ENCODE measurements at places on chromosomes 16 and 17. TPM values are rescaled to one million over a fixed set of nuclear protein-coding genes. Genes with fewer than 3 reads are reported as not detected.

- no peaks in the 10 kb centered on the region for H3K27me3 ChIP-seq
- DNase-seq: peak; percentile 16
- peaks cover 13% of the 10 kb centered on the region for H3K4me1 ChIP-seq
- H3K4me3 ChIP-seq: no peak overlapping the region
Observed at GRCh38 chr16:50252874-50253513, 13.4 kb upstream of the ADCY7 start.

GRCh38 chr17:12362853-12363455 is 302.7 kb upstream of the MYOCD start:
- no peak overlapping the region for H3K4me3 ChIP-seq
- no peak for DNase-seq
- H3K4me1 ChIP-seq: no peaks in the 10 kb centered on the region
- H3K27ac ChIP-seq: no peak overlapping the region
- no peaks in the 10 kb centered on the region for H3K27me3 ChIP-seq

GRCh38 chr16:12201216-12201615 is 224.7 kb downstream of the SNX29 start:
- H3K27ac ChIP-seq: no peak overlapping the region
- DNase-seq: no peak
- no peaks in the 10 kb centered on the region for H3K27me3 ChIP-seq
- no peaks in the 10 kb centered on the region for H3K36me3 ChIP-seq

DNA sequence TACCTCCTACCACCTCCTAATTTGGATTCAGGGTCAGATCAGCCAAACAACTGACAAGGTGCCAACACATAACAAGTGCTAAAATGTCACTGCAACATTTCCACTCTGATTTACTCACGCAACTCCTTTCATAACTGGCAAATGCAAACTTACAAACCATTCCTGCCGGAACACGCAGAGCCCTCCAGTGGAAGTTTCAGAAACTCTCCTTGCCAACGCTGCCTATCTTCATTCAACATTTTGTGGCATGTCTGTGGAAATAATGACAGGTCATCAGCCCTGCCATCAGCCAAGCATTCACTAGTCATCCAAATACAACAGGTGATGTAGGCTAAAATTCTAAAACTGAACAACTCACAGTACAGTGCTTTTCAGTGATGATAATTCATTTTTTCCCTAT is 37.7 kb upstream of the OR3A1 start:
- H3K4me1 ChIP-seq: no peaks in the 10 kb centered on the region
- no peak overlapping the region for H3K27ac ChIP-seq
- H3K27me3 ChIP-seq: no peaks in the 10 kb centered on the region
- H3K4me3 ChIP-seq: no peak overlapping the region
- no peak for DNase-seq

DNA sequence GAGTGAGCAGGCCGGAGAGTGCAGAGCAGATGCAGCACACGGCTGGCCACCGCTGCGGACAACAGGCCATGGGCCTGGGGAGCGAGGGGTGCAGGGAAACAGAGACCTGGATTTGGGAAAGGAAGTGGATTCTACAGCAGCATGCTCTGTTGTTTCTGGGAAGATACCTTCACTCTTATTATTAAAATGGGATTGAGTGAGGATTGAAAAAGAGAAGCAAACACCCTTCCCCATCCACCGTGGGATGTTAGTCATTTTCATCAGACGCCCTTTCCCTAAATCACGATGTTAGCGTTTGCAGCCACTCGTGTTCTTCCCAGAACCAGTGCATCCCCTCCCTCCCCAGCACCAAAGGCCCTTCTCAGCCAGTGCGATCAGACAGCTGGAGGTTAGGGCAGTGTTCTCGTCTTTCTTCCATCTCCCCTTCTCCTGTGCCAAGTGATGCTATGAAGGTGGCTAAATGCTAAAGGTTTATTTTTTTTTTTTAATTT is 196.5 kb upstream of the CHMP6 start:
- H3K36me3 ChIP-seq: peaks cover 24% of the 10 kb centered on the region
- H3K4me3 ChIP-seq: no peak overlapping the region
- H3K27ac ChIP-seq: no peak overlapping the region

DNA sequence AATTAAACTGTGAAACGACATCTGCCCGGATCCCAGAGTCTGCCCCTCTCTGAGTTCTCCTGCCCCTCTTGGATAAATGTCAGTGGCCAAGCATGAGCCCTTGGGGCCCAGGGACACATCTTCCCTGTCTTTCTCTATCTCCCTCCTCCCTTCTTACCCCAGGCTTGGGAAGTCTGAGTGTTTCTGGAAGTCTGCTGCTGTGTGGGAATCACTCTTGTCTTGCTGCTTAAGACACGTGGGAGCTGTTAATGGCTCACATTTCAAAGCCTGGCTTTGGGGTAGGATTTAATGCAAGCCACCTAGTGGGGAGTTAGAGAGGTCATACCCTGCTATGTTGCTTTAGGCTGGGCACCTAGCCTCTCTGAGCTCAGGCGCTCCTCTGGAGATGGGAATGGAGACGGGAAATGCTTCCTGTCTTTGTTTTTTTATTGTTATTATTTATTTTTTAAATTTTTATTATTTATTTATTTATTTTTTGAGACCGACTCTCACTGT is 218.5 kb upstream of the CIBAR2 start:
- DNase-seq: peak; percentile 92
- peaks cover 25% of the 10 kb centered on the region for H3K4me1 ChIP-seq
- no peaks in the 10 kb centered on the region for H3K27me3 ChIP-seq
- H3K36me3 ChIP-seq: no peaks in the 10 kb centered on the region

DNA sequence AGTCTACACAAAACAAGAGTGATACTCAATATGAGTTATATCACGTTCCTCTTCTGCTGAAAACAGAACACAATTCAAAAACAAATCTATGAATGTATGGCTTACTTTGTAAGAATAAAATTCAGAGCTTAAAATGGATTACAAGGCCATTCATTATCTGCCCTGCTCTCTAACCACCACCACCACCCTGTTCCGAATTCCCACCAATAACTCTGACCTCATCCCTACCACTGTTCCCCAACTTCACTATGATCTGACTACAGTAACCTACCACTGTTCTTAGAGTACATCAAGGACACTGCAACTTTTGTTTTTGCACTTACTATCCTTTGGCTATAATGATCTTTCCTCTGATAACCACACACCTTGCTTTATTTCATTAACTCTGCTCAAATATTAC is 21.3 kb downstream of the FBXL20 start:
- H3K4me1 ChIP-seq: no peaks in the 10 kb centered on the region
- DNase-seq: no peak
- no peaks in the 10 kb centered on the region for H3K36me3 ChIP-seq
- no peak overlapping the region for H3K27ac ChIP-seq

GRCh38 chr17:82297280-82297713 is 20.1 kb downstream of the CD7 start:
- H3K36me3 ChIP-seq: no peaks in the 10 kb centered on the region
- no peaks in the 10 kb centered on the region for H3K27me3 ChIP-seq
- DNase-seq: no peak
- no peaks in the 10 kb centered on the region for H3K4me1 ChIP-seq
- H3K4me3 ChIP-seq: no peak overlapping the region

DNA sequence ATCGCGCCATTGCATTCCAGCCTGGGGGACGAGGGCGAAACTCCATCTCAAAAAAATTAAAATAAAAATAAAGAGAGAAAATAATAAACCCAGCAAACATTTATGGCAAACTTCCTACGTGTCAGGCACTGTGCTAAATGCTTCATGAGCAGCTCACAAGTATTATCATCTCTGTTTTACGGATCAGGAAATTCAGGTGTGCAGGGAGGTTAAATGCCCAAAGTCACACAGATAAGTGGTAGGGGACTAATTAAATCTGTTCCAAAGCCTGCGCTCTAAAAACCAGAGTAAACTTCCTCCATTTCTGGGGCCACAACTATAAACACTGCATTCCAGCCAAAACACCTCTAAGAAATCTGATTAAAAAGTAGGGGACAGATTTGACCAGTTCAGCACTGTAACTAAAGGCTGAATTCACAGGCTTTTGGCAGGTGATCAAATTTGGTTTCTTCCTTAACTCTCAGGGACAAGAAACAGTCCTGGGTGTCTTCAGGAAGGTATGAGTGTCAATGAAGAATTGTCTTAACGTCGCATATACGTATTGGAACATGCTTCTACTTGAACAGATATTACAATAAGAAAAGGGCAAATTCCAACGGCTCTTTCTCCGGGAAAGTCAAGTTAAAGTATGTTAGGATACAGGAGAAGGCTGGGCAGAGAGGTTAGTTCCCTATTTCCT is 996 bp downstream of the STRADA start:
- peaks cover 3% of the 10 kb centered on the region for H3K36me3 ChIP-seq
- no peak overlapping the region for H3K27ac ChIP-seq
- no peak for DNase-seq
- no peaks in the 10 kb centered on the region for H3K4me1 ChIP-seq
- H3K4me3 ChIP-seq: peak overlapping the region; percentile 98

GRCh38 chr16:10077861-10078260 is 104.4 kb downstream of the GRIN2A start:
- no peak for DNase-seq
- no peak overlapping the region for H3K4me3 ChIP-seq
- no peaks in the 10 kb centered on the region for H3K36me3 ChIP-seq

DNA sequence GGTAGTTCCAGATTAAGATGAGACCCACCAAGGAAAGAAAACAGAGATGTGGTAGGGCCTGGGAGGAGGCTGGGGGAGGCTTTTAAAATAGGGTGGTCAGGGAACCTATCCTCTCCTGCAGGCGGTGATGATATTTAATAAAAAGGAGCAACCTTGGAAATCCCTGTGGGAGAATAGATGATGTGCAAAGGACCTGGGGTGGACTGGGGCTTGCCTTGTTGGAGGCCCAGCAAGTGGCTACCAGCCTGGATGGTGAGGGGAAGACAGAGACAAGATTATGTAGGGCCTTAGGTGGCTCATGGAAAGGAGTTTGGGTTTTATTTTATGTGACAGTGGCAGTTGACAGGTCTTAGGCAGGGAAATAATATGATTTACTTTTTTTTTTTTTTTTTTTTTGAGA is 1.8 kb downstream of the POLR3E start:
- peaks cover 15% of the 10 kb centered on the region for H3K36me3 ChIP-seq
- no peak overlapping the region for H3K27ac ChIP-seq
- H3K4me3 ChIP-seq: peak overlapping the region; percentile 96
- no peaks in the 10 kb centered on the region for H3K4me1 ChIP-seq
- no peaks in the 10 kb centered on the region for H3K27me3 ChIP-seq
- DNase-seq: no peak

DNA sequence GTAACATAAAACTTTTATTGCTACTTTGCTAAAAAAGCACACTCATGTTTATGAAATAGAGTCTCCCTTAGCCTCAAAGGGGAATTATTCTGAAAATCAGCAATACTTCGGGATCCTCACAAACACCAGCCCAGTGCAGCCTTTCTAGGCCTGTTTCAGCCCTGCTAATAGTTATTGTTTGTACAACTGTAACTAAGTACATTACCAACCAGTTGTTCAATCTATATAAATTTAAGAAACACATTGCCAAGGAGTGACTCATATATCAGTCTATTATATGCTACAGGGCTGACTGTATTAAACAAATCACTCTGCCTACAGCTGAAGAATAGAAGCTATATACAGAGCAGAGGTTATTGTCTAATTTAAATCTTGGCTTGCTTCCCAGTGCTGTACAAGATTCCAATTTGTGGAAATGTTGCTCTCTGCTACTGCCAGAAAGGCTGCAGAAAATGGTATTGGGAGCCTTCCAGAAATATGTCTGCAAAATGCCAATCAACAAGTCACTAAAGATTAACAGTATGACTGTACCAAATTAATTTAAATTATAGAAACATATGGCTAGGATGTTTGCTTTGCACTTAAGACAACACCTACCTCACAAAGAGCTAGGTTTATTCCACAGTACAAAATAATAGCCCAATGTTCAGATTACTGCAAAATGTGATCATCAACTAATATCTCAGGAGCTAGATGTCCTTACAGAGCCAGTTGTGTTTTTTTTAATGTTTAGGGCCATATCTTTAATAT is 49.7 kb downstream of the TOX3 start:
- no peaks in the 10 kb centered on the region for H3K36me3 ChIP-seq
- H3K27ac ChIP-seq: no peak overlapping the region
- peaks cover 3% of the 10 kb centered on the region for H3K4me1 ChIP-seq
- no peak for DNase-seq
- H3K27me3 ChIP-seq: peaks cover 63% of the 10 kb centered on the region
- no peak overlapping the region for H3K4me3 ChIP-seq

DNA sequence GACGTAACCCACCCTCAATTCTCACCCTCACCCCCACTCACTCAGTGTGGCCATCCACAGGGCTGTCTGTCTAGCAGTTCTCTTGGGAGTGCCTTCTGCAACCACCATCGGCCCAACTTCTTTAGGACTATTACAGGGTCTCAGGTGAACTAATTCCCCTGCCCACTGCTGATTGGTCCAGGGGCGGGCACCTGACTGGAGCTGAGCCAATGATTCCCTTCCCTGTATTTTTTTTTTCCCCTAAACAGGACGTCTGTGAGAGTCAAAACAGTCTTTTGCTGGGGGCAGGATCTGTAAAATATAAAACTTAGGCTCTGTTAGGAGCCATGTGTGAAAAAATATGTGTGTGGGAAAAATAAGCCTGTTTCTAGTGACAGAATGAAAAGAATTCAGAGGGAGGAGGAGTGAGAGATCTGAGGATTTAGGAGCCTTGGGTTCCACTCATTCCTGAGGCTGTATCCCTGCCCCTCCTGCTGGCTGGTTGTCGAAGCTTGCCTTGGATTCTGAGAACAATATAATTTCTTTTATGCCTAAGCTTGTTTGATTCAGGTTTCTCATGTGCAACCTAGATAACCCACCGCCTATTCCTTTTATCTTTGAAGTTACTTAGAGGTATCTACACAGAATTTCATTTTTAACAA is 115.0 kb downstream of the SPACA3 start:
- H3K4me3 ChIP-seq: no peak overlapping the region
- DNase-seq: no peak
- H3K36me3 ChIP-seq: no peaks in the 10 kb centered on the region
- H3K27ac ChIP-seq: no peak overlapping the region

GRCh38 chr16:57637424-57637823 is 9.0 kb downstream of the ADGRG1 start:
- no peaks in the 10 kb centered on the region for H3K4me1 ChIP-seq
- no peak overlapping the region for H3K4me3 ChIP-seq
- no peaks in the 10 kb centered on the region for H3K36me3 ChIP-seq
- DNase-seq: no peak

DNA sequence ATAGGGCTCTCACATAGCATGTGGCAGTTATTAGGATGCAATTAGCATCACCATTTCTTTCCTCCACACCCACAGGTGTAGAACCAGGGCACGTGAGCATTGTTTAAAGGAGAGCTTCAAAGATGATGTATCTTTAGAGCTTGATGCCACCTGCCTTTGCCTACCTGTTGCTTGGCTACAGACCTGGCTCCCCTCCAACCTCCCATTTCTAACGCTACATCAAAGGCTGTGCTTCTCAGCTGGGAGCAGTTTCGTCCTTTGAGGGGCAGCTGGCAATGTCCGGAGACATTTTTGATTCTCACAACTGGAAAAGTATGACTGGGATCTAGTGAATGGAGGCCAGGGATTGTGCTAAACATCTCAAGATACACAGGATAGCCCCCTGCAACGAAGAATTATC is 78.5 kb upstream of the CLEC3A start:
- peaks cover 9% of the 10 kb centered on the region for H3K4me1 ChIP-seq
- no peak overlapping the region for H3K27ac ChIP-seq
- no peaks in the 10 kb centered on the region for H3K36me3 ChIP-seq
- no peaks in the 10 kb centered on the region for H3K27me3 ChIP-seq
- no peak overlapping the region for H3K4me3 ChIP-seq

The BMERB1 gene
- total RNA-seq: 7.3 TPM

The LGALS9B gene
- total RNA-seq: not detected

The LHX1 gene
- 284 TPM for total RNA-seq

The PRSS36 gene
- total RNA-seq: 0.48 TPM

The CCDC78 gene
- total RNA-seq: 8.5 TPM

The GNG13 gene
- not detected for total RNA-seq

The ANKS4B gene
- 1.4 TPM for total RNA-seq
